ENCODE measurements at places on chromosomes 2 and 18.

- DNase-seq: no peak
Observed at GRCh38 chr2:231337807-231338759, 57.4 kb upstream of the B3GNT7 start.

- DNase-seq: no peak
Observed at GRCh38 chr18:51032193-51032592, 2.2 kb downstream of the SMAD4 start.

- no peak for DNase-seq
Observed at GRCh38 chr18:9803698-9804516, 81.9 kb upstream of the TXNDC2 start.

- no peak for DNase-seq
Observed at GRCh38 chr2:88870267-88870839, 178.9 kb downstream of the RPIA start.

- DNase-seq: peak; percentile 61
Observed at GRCh38 chr2:20188851-20189250, 36.1 kb downstream of the SDC1 start.

DNA sequence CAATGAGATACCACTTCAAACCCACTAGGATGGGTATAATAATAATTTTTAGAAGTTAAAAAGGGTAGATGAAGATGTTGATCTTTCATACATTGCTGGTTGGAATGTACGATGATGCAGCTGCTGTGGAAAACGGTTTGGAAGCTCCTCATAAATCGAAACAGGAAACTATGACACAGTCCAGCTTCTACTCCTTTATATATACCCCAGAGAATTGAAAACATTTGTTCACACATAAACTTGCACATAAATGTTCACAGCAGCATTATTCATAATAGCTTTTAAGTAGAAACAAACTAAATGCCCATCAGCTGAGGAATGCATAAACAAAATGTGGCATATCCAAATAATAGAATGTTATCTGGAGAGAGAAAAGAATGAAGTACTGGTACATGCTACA, 95.0 kb downstream of the STRADB start:
- DNase-seq: peak; percentile 78

- no peak for DNase-seq
Observed at GRCh38 chr18:58859907-58860306, 4.8 kb upstream of the ZNF532 start.

- DNase-seq: no peak
Observed at GRCh38 chr2:213087040-213087439, 64.4 kb downstream of the IKZF2 start.

DNA sequence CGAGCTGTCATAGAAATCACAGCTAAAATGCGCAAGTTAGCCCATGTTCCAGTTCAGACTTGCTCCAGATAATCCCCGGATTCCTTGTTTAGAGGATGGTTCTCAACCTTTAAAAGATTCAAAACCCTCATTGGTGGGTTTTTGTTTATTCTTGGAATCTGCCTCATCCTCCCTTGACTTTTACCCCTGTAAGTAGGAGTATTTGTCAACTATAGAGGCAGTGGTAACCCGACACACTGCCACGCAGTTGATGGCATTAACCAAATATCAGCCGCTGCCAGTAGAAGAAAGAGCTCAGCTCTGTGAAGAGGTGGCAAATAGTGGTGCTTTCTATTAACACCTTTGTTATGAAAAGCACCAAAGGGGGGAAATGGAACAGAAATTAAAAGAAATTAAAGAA, 40.4 kb upstream of the SELENOI start:
- no peak for DNase-seq
